ENCODE measurements at places on chromosomes 2 and 18.

- DNase-seq, result no peak
Measured at GRCh38 chr2:123890148-123890547, 134.9 kb upstream of the CNTNAP5 start.

- no peak for DNase-seq
Measured at GRCh38 chr2:128169933-128170709, 79.1 kb downstream of the UGGT1 start.

- DNase-seq, result no peak
Measured at GRCh38 chr2:120576509-120577474, 158.9 kb upstream of the GLI2 start.

DNA sequence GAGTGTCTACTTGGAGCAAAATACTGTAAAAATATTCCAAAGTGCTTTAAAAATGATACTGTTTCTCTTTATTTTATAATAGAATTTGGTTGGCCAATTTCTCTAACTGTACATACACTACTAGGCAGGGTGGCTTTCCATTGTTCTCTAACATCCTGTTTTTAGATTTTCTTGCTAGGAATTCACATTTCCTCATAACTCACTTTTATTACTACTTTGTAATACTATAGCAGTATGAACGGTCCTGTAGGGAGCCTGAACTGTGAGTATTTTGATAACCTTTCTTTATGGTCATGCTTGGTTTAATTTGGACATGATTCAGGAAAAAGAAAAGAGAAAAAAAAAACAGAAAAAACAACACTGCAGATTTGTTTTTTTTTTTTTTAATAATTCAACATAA, 37.8 kb downstream of the GCG start:
- DNase-seq, result no peak

- DNase-seq, result no peak
Measured at GRCh38 chr18:274313-274712, 6.5 kb upstream of the THOC1 start.

GRCh38 chr2:237182422-237183123, 96.9 kb downstream of the COPS8 start:
- no peak for DNase-seq

- DNase-seq, result peak; percentile 53
Measured at GRCh38 chr2:200483729-200484198, 26.1 kb downstream of the KCTD18 start.

DNA sequence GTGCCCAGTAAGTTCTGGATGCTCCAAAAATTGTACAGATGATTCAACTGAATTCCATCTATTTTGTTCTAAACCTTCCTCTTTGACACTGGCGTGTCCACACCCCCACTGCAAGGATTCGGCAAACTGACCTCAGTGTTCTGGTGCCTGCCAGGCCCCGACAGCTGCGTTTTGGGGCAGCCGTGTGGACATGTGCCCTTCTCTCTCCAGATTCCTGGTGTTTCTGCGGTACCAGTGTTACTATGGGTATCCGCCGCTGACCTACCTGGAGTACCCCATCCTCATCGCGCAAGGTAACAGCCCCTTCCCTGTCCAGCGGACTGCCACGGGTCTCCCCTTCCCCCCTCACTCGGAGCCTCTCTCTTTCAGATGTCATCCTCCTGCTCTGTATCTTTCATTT, 5.0 kb downstream of the SLC66A3 start:
- DNase-seq, result no peak

DNA sequence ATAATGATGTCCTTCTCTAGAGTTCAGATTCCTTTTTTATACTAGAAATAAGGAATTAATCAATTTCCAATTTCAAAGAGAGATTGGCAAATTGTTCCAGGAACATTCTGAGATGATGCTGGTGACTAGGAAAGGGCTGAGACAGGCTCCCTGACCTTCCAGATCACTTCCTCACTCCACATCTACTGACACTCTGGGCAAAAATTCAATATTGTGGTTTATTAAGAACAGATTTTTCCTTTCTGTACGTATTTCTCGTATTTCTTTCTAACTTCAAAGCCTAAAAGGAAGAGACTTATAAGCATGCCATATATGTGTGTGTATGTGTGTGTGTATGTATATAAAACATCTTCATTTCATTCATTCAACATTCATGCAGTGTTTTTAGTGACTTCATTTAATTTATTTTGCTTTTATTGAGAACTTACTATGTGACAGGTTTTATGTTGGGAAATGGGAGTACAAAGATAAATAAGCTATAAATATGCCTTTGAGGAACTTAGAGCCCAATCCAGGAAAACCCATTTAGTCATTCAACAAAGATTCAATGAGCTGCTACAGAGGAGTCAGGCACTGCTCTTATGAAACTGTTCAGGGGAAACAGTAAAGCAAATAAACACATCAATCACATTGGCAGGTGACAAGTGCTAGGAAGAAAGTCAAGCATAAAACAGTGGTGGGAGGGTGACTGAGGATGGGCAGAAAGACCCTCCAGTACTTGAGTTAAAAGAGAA, 137.9 kb downstream of the RDH14 start:
- DNase-seq, result no peak

DNA sequence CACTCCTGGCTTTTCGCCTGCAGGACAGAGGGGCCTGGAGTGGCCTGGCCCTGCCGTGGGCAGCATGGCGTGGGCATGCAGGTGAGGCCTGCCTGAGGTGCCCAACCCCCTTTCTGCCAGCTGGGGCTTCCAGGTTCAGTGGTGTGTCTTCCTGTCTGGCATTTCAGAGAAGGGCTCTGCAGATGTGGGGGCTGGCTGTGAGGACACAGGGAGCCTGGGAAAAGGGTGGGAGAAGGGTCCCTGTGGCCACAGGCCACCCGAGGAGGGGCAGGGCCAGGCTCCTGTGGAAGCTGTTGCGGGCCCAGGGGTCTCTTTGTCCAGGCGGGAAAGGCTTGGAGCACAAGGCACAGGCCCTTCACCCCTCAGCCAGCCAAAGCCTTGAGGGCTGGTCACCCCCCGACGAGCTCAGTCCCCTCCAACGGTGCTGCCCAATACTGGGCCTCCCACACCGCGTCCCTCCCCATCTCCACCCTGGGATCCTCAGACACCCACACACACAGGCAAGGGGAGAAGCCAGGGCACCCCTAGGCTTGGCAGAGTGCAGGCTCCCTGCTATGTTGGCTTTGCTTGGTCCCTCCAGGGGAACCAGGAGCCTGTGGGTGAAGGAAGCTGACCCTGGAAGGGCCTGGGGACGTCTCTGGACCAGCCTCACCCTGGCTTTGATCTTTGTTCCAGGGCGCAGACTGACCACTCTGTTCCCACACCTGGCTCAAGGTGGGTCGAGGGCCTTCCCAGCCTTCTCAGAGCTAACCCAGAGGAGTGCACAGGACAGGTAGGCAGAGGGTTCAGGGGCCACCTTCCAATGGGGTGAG, 3.7 kb upstream of the AQP12A start:
- no peak for DNase-seq

DNA sequence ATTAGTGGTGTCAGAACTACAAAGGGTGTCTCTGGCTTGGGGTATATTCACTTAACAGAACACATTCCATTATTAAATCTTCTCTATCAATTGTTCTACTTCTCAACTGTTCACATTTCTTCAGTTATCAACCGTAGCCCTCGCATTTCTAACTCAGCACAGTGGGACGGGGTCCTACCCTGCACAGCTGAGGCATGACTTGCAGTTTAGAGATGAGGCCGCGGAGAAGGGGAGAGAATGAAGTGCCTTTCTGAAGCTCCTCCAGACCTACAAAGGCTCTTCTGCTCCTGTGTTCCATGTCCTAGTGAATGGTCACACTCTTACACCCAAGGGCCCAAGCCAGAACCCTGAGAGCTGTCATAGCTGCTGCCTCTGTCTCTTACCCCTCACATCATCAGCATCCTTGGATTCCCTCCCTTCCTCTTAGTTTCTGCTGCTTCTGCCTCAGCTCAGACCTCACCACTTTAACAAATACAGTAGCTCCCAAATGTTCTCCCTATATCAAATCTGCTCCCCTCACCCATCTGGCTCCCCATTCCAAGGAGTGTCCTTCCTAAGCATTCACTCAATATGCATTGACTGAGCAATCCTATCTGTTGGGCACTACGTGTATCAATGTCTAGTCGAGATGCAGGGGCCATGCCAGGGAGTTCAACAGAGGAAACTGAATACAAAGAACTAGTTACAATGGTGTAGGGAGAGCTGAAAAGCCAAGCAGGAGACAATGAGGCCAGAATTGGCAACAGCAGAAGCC, 34.3 kb upstream of the MRPL19 start:
- DNase-seq, result no peak

GRCh38 chr18:73669297-73669696, 478.3 kb downstream of the FBXO15 start:
- DNase-seq, result no peak

GRCh38 chr18:43606795-43607194, 329.5 kb upstream of the SYT4 start:
- DNase-seq, result no peak

GRCh38 chr18:60038731-60039130, 138.9 kb downstream of the PMAIP1 start:
- DNase-seq, result no peak

DNA sequence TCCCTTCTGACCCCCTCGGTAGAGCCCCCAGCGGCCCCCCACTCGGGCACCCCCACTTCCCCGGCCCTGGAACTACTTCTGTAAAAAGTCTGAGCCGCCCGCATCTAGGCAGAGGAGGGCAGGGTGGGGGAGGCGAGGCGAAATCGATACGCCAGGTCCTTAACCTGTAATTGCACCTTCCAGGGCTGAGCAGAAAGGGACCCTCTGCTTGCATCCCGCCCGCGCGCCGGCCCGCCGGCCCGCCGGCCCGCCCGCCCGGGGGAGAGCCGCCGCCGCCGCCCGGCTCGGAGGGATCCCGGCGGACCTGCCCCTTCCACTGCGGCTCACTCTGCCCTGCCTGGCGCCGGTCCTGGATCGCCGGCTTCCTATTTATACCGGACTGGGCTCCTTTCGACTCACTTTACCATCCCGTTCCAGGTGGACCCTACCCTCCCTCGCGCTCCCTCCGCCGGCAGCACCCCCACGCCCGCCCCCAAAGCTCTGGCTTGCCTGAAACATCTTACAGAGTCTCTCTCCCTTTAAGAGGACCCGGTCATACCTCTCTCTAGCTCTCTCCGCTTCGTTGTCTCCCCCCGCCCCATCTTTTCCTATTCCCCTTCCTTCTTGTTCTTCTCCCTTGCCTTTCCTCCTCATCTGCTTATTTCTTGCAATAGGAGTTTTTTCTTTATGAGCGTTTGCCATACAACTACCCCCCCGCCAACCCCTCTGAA, 797 bp downstream of the KLHL14 start:
- peak; percentile 30 for DNase-seq

DNA sequence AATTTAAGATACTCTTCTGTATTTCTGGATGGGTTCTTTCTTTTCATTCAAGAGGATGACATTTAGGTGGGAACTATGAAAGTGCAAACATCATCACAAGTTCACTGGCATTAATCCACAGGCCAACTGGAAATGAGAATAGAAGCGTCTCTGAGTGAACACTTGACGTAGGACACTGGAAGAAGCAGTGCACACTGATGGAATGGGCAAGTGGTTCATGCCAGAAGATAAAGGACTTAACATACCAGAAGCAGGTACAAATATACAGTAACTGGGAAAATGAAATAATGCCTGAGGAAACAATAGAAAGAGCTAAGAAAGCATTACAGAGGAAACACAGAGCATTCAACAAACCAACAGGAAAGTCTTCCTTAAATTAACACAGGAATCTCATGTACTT, 120.9 kb upstream of the CCDC195 start:
- DNase-seq, result no peak

DNA sequence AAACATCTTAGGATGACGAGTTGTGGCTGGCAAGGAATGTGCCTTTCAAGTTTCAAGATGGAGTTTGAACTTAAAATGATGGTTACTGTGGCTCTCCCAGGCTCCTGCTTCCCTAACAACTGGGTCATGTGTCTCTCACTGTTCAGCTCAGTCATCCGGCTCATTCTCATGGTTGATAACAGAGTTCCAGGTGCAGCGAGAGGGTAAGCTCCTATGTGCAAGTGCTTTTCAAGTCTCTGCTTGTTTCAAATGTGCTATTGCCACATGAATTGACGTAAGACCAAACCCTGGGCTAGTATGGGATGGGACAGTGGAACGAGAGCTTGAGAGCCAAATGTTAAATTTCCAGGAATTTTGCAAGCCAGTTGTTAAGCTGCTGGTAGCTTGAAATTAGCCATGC, 19.5 kb upstream of the PUM2 start:
- no peak for DNase-seq

- DNase-seq, result no peak
Measured at GRCh38 chr2:231038483-231039293, 1.4 kb downstream of the C2orf72 start.

GRCh38 chr2:66366619-66367018, 68.3 kb upstream of the MEIS1 start:
- no peak for DNase-seq

GRCh38 chr18:63119647-63120046, 199.9 kb downstream of the BCL2 start:
- DNase-seq, result peak; percentile 57

- DNase-seq, result no peak
Measured at GRCh38 chr18:64311859-64312258, 163.0 kb upstream of the LINC00305 start.

- DNase-seq, result no peak
Measured at GRCh38 chr2:40405465-40405864, 46.4 kb downstream of the SLC8A1 start.

DNA sequence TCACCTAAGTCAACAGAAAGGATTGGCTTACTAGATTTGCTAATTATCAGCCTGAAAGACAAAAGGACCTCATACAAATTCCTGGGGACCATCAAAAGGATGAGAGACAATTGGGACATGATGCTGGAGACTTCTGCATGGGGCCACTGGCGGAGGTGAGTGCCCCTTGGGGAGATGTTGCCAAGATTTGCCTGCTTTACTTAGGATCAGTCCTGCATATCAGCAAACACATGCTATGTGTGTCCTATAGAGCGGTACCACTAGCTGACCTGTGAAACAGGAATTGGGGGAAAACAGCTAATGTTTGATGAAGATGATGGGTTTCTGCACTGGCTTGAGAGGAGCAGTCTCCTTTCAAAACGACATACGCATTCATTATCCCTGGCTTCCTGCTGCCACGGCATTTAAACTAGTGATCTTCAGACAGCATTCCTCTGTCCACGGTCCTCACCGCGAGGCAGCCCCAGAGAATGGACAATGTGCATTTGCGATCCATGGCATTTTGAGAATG, 104.2 kb downstream of the TGIF1 start:
- DNase-seq, result no peak

GRCh38 chr2:24353973-24354372, 6.4 kb downstream of the ITSN2 start:
- no peak for DNase-seq

DNA sequence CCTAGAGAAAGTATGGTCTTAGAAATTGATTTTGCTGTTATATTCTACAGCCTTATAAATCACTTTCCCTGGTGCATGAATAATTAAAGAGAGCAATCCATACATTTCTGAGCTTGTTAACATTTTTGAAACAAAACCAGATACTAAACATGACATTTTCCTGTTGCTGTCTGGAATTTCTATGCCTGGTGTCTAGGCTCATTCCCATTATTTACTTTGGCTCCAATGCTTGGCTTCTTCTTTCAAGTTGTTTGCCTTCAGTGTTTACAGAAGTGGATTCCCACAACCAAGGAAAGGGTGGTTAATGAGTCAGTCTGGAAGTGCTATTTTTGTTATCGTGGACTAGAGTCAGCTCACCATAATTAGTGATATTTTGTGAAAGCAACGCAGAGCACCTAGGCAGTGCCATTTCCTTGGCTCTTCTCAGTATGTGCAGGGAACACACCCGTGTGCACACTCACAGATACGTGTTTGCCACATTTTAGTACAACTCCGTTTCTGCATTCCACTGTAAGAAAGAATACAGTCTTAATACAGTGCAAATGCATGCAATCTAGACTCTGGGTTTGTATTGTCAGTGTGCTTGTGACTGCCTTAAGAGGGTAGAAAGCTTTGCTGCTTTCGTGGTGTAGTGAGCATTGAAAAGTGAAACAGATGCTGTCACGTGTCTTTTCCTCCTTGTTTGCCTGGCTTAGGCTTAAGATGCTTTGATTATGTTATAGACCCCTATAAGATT, 185.0 kb upstream of the RASGRP3 start:
- no peak for DNase-seq
